Fibroblast of the aortic adventitia (primary cell): ENCODE measurements at places on chromosomes 12 and 14. TPM values are rescaled to one million over a fixed set of nuclear protein-coding genes. Genes with fewer than 3 reads are reported as not detected.

- DNase-seq = no peak
Measured at GRCh38 chr12:114015851-114016250, 49.7 kb upstream of the RBM19 start.

DNA sequence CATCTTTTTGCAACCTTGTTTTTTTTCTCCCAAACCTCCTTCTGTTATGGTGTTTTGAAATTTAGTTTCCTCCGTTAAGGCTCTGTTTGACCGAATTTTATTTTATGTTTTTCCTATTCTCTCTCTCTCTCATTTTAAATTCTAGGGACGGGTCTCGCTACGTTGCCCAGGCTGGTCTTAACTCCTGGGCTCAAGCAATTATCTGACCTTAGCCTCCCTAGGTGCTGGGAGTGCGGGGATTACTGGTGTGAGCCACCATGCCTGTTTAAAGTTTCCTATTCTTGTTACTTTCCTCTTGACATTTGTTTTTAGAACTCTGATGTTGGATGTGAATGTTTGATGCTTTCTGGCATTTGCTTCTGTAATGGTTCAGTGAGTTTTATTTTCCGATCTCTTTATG, 1.0 kb downstream of the ZC3H14 start:
- no peak for DNase-seq

GRCh38 chr12:130818635-130819576, 20.1 kb downstream of the STX2 start:
- peak; percentile 47 for DNase-seq

- DNase-seq = peak; percentile 1
Measured at GRCh38 chr14:86035882-86036281, 505.9 kb downstream of the FLRT2 start.

DNA sequence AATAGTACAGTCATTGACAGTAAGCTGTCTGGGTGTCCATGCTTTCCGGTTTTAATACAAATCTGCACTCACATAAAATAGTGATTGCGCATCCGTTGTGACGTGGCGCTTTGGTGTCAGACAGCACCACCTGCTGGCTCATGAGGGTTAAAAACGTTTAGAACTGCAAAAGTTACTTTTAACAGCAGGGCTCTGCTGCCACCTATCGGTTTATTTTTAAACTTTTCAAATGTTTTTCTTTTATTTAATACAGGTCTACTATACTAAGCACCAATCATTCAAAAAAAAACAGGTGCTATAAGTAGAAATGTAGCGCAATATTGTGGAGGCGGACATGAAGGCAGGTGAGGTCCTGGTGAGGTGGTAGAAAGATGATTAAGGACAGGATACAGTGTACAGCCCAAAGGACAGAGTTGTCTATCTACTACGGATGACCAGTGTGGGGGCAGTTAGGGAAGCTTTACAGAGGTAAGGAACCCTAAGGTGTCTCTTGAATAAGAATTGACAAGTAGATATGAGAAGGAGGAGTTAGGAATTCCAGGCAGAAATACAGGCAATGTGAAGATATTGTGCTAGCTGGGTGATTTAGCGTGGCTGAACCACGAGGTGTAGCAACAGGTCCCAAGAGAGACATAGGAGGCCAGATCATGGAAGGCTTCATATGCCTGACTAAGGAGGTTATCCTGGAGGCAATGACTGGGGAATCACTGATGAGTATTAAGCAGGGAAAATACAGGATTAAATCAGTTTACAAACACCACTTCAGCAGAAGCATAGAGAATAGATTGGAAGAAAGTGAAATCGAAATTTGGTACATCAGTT, 91.5 kb upstream of the PRB2 start:
- peak; percentile 92 for DNase-seq

- DNase-seq = no peak
Measured at GRCh38 chr12:54025499-54026405, 2.5 kb upstream of the HOXC6 start.

- no peak for DNase-seq
Measured at GRCh38 chr12:5505751-5506150, 73.8 kb downstream of the NTF3 start.

Gene HAL
- 0.09 and 2.2 TPM in 2 replicates for total RNA-seq
